Fibroblast of pulmonary artery (primary cell): ENCODE measurements at places on chromosomes 4 and X.
A peak's percentile ranks its signal among the peaks of the same experiment; 100 is the strongest.

- DNase-seq = no peak
These were observed 12.1 kb upstream of the FAM47A start for GRCh38 chrX:34144246-34144645.

DNA sequence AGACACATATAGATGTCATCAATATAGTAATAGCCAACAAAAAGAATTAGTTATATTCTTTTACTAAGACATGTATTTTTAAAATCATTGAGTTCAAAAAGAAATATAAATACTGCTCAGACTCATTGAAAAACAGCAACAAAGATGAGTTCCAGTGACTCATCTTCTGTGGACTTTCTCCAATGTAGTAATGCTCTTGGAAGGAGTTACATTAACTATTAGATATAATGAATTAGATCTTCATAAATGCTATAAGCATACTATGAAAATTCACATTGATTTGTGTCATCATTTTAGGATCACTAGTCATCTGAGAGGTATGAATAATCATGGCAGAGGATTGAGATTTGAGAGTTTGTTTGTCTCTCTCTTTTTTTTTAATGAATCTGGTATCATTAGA, 547.8 kb upstream of the PCDH7 start:
- DNase-seq = peak; percentile 4

DNA sequence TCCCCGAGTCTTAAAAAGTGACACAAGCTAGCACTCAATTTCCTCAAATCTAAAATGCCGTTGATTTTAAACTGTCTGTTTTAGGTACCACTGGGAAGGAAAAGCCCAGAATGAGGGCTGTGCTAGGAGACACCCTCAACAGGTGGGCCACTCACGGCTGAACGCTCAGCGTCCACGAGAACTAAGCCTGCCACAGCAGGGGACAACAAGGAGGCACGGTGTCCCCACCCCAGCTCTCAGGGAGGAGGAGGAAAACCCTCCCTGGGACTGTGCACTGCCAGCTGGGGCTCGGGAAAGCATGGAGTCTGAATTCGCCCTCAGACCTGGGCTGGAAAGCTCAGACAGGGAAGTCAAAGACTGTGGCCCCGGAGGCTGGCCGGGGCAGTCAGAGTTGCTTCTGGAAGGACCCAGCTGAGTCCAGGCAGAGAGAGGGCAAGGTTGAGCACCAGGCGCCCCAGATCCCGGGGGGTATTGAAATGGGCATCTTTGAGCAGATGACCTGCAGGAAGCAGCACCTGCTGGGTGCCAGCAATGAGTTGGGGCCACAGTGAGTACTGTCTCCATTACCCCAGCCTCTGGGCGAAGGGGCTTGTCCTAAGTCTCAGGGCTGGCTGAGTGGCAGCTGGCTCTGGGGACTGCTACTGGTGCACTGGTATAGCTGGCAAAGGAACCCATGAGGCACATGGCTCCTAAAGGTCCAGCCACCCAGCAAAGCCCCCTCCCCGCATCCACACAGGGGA, 769 bp upstream of the CPZ start:
- DNase-seq = no peak

DNA sequence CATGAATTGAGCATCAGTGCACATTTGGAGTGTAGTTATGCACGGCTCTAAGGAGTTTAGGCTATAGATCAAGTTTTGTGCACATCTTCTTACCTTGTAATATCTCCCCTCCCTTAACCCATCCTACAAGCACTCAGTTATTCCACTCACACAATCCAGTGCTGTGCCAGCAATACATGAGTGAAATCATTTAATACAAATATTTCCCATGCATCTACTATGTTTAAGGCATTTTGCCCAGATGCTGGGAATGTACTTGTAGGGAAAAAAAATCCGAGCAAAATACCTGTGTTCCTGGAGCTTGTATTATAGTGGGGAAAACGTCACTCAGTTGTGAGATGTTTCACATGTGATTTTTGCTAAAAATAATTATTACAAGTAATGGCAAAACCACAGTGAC, 191.6 kb upstream of the LDB2 start:
- DNase-seq = no peak

DNA sequence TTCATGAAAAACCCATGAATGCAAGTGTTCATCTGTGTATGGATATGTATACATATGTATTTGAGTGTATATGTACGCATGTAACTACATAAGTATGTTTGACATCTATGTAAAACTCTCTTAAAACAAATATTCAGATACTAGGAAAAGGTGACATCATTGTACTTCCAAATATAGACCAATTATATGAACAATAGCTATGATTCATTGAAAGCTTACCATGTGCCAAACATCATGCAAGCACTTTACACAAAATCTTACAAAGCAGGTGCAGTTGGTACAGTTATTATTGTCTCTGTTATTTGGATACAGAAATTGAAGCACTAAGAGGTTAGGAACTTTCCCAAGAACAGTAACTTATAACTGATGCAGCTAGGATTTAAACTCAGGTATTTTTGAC, 21.4 kb downstream of the MAGEB17 start:
- DNase-seq = peak; percentile 10

- no peak for DNase-seq
These were observed 27.5 kb downstream of the NSD2 start for GRCh38 chr4:1898681-1899080.

DNA sequence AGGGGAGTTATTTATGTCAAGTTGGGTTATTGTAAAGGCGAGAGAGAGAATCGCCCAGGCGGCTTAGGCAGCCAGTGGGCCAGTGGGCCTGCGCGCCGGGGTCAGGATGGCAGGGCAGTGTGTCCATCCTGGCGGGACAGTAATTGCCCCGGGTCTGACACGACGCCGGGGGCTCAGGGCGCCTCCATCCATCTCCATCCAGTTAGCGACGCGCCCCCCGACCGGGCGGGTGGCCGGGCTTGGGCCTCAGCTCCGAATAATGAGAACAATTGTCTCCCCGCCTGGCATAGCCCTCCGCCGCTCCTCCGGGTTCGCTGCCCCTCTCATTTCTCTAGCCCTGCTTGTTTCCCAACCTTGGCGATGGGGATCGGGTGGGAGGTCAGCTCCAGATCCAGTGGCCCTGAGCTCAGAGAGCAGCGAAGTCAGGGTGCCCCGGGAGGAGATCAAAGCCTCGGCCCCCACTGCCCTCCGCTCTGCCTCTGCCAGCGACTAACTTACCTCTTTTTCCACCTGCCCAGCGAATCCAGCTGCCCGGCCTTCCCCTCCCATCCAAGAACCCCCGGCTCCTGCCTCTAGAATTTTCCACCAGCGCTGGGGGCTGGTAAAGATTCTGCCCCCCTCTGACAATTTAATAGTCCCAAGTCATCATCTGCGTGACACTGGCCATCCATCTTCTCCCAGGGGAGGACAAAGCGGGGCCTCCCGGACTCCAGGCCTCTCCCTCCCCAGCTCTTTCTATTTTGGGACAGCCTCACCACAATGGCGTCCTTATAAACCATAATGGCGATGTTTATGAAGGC, 56.9 kb upstream of the TMEM33 start:
- no peak for DNase-seq

DNA sequence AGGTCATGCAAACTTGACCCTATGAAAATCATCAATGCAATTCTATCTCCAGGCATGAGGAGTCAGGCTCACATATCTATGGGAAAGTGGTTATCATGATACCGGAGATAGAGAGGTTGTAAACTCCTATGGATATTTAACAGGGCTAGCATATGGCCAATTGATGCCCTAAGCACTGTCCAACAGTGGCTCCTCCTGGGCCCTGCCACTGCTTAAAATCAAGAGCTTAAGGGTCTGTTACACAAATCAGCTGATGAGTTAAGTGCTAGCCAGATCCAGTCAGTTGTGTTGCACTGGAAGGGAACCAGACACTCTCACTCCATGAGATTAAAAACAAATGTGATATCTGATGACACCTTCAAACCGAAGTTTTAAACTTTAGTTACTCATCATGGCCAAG, 337.6 kb downstream of the STIM2 start:
- DNase-seq = no peak

- DNase-seq = no peak
These were observed 9.1 kb upstream of the TMPRSS11D start for GRCh38 chr4:67892905-67893304.

GRCh38 chr4:53195815-53196661, 169.8 kb downstream of the SCFD2 start:
- no peak for DNase-seq

GRCh38 chr4:43619219-43619618, 726.7 kb downstream of the GRXCR1 start:
- DNase-seq = no peak

- DNase-seq = no peak
These were observed 1050.8 kb downstream of the C4orf33 start for GRCh38 chr4:130146773-130147172.

- no peak for DNase-seq
These were observed 31.3 kb downstream of the IL13RA2 start for GRCh38 chrX:114985967-114986592.

DNA sequence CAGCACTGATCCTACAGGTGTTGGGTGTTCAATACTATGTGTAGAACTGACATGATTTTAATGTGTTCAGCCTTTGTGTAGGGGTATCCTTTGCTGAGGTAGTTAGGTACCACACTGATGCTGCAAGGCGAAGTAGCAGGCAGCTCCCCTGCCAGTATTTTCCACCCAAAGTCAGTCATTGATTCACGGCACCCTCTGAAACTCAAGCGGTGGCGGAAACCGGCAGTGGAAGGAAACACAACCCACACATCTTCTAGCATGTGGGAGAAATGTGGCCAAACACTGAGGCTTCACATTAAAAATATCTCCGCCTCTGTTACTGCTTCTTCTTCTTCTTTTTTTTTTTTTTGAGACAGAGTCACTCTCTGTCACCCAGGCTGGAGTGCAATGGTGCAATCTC, 126.3 kb downstream of the AASDH start:
- no peak for DNase-seq

DNA sequence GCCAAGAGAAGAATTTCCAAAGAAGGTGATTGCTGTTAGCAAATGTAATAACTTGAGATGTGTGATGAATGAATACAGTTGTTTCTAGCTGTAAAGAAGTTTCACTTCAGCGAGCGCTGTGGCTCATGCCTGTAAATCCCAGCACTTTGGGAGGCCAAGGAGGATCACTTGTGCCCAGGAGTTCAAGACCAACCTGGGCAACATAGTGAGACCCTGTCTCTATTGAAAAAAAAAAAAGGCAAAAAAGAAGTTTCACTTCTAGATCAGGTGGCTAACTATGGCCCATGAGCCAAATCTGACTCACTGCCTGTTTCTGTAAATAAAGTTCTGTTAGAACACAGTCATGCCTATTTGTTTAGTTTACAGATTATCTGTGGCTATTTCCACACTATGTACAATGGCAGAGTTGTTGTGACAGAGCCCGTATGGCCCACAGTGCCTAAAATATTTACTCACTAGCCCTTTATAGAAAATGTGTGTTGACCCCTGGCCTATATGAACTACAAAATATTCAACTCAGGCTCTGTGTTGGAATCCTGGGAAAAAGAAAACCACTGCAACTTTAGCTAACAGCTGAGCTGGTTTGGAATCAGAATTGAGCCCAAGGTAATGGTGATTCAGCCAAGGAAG, 54.1 kb upstream of the PRPS1 start:
- peak; percentile 53 for DNase-seq

- DNase-seq = no peak
These were observed 37.9 kb downstream of the RAP2C start for GRCh38 chrX:132181364-132181763.

- DNase-seq = peak; percentile 77
These were observed 198.9 kb downstream of the FBXO8 start for GRCh38 chr4:174084542-174084941.

DNA sequence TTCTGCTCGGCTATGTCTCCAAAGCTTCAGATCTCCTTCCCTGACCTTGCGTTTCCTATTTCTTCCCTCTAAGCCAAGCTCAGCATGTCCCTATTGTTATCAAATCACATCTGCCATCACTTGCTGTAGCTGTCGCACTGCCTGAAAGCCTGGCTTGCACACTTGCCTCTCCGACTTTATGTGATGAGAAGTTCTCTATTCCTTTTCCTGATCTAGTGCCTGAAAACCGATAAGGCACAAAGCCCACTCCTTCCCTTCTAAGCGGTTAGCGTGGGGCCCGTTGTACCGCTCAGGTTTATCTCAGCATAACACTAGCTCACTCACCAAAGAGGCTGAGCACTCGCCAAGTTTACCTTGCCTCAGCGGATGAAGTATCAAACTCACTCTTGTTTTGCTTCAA, 816 bp downstream of the NMU start:
- DNase-seq = no peak
